ENCODE measurements at places on chromosomes 16 and 17.

DNA sequence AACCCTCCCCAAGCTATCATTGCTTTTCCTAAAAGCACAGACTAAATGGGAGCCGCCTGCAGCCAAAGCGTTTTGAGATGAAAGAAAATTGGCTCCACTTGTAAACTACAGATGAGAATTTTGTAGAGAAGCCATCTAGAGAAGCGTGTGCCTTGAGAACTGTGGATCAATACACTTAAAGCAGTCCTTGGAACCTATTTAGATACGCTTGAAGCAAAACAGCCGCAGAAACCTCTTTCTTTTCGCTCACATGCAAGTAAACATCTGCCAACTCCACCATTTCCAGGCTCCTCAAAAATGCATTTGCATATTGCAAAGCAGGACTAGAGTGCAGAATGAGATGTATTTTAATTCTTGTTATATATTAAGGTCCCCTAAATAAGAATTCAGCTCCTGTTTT lies 13.1 kb downstream of the KIAA0513 start:
- DNase-seq, result no peak

GRCh38 chr17:35080536-35080935 lies 17.0 kb upstream of the RFFL start:
- peak; percentile 39 for DNase-seq

GRCh38 chr16:68760671-68761275 lies 23.7 kb downstream of the CDH1 start:
- peak; percentile 84 for DNase-seq

DNA sequence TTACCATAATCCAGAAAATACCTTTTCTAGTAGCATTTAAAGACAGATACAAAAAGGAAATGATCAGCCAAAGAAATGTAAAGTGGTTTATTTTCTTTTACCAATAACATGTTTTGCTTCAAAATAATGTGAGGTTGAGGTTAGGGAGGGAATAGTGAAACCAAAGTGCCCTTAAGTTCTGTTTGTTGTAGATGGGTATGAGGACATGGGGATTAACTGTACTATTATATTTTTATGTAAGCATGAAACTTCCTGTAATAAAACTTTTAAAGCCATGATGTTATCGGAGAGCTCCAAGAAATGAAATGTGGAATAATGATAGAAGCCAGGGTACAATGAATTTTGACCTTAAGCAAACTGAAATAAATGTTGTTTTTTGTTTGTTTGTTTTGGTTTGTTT lies 9.9 kb downstream of the C16orf46 start:
- no peak for DNase-seq

- no peak for DNase-seq
Measured at GRCh38 chr17:80826346-80826954, 165.2 kb upstream of the CHMP6 start.

- no peak for DNase-seq
Measured at GRCh38 chr16:82880346-82880745, 253.6 kb downstream of the CDH13 start.

GRCh38 chr16:55248494-55248893 lies 75.5 kb upstream of the IRX6 start:
- peak; percentile 9 for DNase-seq

GRCh38 chr17:27546624-27547300 lies 84.2 kb upstream of the LGALS9 start:
- no peak for DNase-seq

- no peak for DNase-seq
Measured at GRCh38 chr17:77628035-77628434, 330.5 kb upstream of the TNRC6C start.

DNA sequence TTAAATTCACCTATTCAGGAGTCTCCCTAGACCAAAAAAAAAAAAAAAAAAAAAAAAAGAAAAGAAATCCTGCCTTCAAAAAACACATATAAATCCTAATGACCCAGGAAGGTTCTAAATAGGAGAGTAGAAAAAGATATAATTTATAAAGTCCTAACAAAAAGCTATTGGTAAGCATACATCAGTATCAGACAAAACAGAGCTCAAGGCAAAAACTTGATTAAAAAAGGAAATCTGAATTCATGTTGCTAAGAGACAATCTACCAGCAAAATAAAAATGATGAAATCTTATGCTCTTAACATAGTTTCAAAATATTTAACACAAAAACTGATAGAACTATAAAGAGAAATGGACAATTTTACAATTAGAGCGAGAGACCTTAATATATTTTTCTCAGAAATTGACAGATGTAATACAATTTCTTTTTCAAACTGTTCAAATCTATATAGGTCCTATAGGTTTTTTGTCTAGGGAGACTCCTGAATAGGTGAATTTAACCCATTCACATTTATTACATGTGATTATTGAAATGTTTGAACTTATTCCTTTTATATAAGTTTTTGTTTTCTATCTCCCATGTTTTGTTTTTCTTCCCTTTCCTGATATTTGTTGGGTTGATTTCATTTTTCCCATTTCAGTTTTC lies 57.0 kb downstream of the NT5M start:
- DNase-seq, result no peak

GRCh38 chr16:79764415-79765110 lies 164.0 kb upstream of the MAF start:
- DNase-seq, result no peak

DNA sequence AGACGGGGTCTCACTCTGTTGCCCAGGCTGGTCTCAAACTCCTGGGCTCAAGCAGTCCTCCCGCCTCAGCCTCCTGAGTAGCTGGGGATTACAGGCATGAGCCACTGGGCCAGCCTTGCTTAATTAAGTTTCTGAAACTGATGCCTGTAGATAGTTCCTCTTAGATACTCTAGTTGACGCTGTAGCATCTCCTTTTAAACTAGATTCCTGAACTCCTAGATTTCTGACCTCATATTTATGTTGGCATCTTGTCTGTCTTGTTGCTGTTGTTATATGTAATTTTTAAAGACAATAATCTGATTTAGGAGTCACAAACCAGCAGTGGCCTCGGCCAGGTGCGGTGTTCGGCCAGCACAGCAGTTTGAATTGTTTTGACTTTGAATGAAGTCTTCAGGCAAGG lies 37.5 kb downstream of the DHRS7B start:
- DNase-seq, result no peak

GRCh38 chr17:62933501-62934385 lies 32.3 kb upstream of the TANC2 start:
- DNase-seq, result no peak

DNA sequence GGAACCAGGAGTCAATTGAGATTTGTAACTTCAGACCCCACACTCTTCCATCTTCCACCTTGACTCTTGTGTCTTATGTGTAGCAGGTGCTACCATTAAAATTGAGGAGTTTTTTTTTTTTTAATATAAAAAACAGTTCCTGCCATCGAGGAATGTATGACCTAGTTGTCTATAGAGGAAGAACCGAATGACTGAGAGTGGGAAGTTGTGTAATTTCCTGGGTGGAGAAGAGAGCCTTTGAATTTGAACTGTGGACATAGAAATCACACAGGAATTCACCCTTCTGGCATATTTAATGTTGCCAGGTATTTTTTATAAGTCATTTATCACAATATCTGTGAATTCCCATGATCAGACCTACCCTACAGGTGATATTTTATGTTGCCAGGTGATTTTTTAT lies 22.0 kb downstream of the SP2 start:
- DNase-seq, result no peak

DNA sequence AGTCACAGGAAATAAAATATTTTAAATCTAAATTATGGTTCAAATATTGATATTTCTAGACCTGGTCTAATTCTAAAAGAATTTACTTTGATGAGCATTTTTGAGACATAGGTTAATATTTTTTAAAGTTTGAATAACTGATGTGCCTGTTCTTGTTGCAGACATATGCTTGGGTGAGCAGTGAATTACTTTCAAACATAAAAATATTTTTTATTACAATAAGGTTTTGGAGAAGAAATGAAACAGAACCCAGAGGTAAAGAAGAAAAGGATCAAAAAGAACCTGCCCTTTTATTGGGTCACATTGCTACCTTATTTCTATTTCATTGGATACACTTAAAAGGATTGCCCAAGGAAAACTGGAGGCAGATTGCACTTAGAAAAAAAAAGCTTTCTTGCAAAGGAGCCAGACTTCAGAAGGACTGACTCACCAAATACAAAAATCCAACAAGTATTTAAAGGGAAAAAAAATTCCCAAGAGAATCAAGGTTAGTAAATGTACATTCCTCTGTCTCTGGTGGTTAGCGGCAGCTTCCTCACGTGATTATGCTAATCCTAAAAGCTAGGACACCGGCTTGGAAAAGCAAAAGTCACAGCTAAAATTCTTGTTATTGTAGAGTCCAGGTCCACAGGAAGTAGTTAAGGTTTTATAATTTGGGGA lies 18.5 kb downstream of the ENPP7 start:
- no peak for DNase-seq

DNA sequence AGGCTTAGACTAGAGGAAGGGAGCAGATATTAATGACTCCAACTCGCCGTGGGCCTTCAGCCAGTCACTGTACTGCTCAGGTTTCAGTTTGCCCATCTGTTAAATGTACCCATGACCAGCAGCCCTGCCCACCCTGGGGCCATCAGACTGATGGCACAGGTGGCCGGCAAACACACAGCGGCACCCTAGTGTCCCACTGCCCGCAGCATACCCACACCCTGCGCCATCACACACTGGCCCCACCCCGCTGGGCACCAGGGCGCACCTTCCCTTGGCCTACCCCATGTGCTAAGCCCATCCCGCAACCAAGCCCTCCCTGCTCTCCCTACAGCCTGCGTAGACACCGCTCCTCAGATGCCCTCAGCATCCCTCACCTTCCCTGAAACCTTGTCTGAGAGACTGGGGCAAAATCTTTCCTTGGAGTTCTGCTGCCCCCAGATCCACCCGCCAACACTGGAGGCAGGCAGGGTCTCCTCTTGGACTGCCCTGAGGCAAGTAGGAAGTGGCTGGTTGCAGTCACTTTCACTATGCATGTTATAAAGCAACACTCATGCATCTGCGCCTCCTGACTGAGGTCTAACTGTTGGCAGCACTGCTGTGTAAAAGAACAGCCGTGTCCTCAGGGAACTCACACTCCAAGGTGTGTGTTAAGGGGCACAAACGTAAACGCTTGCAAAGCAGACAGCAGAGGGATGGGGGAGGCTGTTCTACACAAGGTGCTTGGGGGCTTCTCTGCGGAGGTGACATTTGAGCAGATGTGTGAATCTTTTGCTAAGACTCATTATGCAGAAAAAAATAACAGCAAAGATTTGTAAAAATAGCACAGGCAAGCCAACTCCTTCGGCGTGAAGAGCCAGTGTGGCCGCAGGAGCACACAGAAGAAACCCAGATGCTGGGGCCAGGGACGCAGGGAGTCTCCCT lies 6.7 kb upstream of the BCAR1 start:
- no peak for DNase-seq

DNA sequence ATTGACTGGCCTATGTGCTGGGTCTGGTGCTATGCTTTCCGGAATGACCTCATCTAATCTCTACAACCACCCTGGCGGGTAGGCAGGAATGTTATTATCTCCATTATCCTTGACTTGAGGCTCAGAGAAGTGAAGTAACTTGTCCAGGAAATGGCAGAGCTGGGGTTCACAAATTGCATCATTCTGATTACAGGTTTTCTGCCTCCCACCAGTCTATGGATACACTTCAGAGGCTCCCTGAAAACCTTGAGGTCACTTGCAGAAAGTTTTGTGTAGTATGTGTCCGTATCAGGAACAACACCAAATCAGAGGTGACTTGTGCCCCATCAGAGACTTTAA lies 19.1 kb downstream of the NOD2 start:
- DNase-seq, result no peak

GRCh38 chr16:55734665-55735064 lies 78.9 kb downstream of the SLC6A2 start:
- DNase-seq, result no peak

GRCh38 chr17:8922928-8923327 lies 42.6 kb downstream of the PIK3R5 start:
- no peak for DNase-seq

GRCh38 chr17:4220655-4221054 lies 43.1 kb downstream of the ANKFY1 start:
- no peak for DNase-seq

DNA sequence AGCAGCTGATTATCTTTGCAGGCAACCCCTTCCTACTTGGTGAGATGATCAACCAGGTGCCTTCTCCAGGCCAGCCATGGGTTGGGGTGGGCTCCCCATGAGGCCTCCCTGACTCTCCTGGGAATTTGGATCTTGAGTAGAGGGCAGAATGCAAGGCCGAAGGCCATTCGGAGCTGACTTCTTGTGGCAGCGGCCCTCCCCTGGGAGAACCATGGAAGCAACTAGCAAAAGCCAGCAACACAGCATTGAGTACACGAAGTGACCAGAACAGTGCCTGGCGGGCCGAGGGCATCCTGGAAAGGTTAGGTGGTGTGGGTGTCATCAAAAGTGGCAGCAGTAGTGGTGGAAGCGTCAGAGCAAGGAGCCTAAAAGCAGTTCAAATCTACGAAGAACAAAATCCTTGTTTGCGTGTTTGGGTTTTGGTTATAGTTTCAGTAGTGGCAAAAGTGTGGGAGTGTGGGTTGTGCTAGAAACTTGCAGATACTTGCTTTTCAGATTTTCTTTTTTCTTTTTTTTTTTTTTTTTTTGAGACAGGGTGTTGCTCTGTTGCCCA lies 2.0 kb upstream of the ALDH3A1 start:
- DNase-seq, result peak; percentile 37

DNA sequence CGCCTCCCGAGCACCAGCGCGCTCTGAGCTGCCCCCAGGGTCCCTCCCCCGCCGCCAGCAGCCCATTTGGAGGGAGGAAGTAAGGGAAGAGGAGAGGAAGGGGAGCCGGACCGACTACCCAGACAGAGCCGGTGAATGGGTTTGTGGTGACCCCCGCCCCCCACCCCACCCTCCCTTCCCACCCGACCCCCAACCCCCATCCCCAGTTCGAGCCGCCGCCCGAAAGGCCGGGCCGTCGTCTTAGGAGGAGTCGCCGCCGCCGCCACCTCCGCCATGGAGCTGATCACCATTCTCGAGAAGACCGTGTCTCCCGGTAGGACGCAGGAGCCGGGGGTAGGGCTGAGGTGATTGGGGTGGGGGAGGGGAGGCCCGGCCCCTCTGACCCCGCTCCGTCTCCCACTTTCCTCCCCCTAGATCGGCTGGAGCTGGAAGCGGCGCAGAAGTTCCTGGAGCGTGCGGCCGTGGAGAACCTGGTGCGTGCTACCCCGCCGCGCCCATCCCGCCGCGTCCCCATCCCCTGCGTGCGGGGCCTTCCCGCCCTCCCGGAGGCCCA lies 329 bp downstream of the KPNB1 start:
- no peak for DNase-seq

DNA sequence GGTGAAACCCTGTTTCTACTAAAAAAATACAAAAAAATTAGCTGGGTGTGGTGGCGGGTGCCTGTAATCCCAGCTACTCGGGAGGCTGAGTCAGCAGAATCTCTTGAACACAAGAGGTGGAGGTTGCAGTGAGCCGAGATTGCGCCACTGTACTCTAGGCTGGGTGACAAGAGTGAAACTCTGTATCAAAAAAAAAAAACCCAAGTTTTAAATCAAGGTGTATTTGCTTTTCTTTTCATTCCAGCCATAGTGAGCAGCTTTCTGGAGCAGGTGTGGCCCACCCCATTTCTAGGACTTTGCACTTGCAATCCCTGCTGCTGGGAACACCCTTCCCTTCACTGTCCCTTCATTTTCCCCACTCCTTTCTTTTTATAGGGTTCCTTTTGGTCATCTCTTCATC lies 28.8 kb downstream of the TMEM238L start:
- DNase-seq, result no peak

GRCh38 chr16:31471875-31472708 lies at the start of gene TGFB1I1:
TSS of gene TGFB1I1 (plus strand) at chr16:31472152. CDS start at chr16:31472189, 37 bp downstream.
- DNase-seq, result no peak

Measured in activated CD4-positive, alpha-beta memory T cell treated with anti-CD3 and anti-CD28 coated beads for 36 hours (primary cell).